GM23248 (cell line): ENCODE measurements at places on chromosomes 3 and 15. TPM values are rescaled to one million over a fixed set of nuclear protein-coding genes. Genes with fewer than 3 reads are reported as not detected.
A peak's percentile ranks its signal among the peaks of the same experiment; 100 is the strongest.

DNA sequence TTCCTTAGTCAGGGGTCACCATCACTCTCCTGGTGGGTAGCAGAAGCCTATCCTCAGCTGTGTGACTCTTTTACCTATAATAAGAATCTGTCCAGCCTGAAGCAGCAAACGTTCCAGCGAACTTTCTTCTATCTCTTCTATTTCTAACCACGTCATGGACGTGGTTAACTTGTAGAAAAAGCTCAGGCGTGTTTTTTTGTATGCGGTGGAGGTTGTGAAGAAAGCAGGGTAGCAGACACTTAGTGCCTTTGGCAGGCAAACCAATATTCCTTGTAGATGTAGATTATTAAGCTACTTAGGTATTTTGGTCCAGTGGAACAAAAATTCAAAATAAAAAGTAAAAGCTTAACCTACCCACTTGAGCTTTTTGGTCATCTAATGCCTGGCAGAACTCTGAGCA lies 31.8 kb upstream of the GPR171 start:
- H3K36me3 ChIP-seq = no peaks in the 10 kb centered on the region
- H3K27me3 ChIP-seq = no peaks in the 10 kb centered on the region
- no peaks in the 10 kb centered on the region for H3K4me1 ChIP-seq
- DNase-seq = no peak

DNA sequence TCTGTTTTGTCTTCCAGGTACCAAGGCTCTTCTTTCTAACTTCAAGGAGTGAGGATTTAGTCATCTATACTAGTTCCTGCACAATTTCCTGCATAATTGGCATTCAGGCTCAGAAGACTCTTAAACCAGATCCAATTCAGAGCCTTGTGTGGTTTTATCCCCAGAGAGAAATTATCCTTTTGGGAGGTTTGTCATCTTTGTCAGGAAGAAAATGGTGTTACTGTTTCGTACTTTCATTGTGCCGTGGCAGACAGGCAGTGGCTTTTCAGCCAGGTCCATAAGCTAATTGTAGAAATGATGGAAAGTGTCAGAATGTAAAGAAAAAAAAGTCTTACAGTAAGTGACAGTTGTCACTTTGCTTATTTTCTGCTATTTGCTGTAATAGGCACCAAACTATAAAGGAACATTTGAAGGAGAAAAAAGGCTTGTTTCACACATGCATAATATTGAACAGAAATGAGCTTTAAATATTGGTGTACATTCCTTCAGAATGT lies 82.8 kb downstream of the CADM2 start:
- no peak for DNase-seq
- H3K4me1 ChIP-seq = no peaks in the 10 kb centered on the region
- no peak overlapping the region for H3K4me3 ChIP-seq
- no peak overlapping the region for H3K27ac ChIP-seq
- no peaks in the 10 kb centered on the region for H3K27me3 ChIP-seq

GRCh38 chr3:16370872-16371740 lies 106.1 kb downstream of the OXNAD1 start:
- no peak overlapping the region for H3K27ac ChIP-seq
- H3K36me3 ChIP-seq = peaks cover 10% of the 10 kb centered on the region; the same call in 1 of the 2 replicates
- no peaks in the 10 kb centered on the region for H3K27me3 ChIP-seq

GRCh38 chr3:124097362-124098131 lies 105.6 kb upstream of the ROPN1 start:
- H3K4me3 ChIP-seq = no peak overlapping the region
- peak; percentile 41 for DNase-seq
- no peaks in the 10 kb centered on the region for H3K4me1 ChIP-seq
- H3K27ac ChIP-seq = no peak overlapping the region

Gene RPL35A
- 405 and 468 TPM in 2 replicates for total RNA-seq

DNA sequence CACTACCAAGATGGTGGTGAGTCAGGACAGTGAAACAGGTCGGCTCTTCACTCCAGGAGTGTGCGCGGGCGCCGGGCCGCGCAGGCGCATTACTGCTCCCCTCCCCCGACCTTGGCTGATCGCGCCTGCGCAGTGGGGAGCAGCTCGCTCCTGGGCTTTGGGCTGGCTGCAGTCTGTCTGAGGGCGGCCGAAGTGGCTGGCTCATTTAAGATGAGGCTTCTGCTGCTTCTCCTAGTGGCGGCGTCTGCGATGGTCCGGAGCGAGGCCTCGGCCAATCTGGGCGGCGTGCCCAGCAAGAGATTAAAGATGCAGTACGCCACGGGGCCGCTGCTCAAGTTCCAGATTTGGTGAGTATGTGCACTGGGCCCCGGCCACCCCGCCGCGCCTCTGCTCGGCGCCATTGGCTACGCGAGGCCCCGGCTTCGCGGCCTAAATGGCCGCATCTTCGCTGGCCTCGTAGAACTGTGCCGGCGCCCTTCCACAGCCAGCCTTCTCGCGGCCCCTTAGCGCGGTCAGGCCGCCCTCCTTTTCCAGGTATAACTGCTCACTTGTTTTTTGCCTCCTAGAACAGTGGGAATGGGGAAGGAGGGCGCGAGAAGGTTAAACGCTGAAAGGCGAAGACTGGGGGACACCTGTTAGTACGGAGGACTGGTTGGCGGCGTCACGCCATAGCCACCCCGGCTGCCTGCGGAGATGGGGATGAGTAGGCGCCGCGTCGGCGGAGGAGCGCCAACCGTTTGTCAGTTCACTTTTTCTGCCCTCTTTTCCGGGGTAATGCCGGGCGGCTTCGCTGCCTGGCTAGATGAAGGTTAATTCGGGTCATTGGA lies at the start of gene SELENOT:
SELENOT (plus strand) TSS at position 169 of the 827 bp plus-strand sequence; CDS start at position 211, 42 bp downstream.
- H3K36me3 ChIP-seq = no peaks in the 10 kb centered on the region
- DNase-seq = peak; percentile 97
- H3K4me1 ChIP-seq = peaks cover 36% of the 10 kb centered on the region

GRCh38 chr3:4845882-4846281 lies 133.4 kb upstream of the BHLHE40 start:
- H3K27me3 ChIP-seq = no peaks in the 10 kb centered on the region
- H3K4me3 ChIP-seq = no peak overlapping the region
- H3K4me1 ChIP-seq = no peaks in the 10 kb centered on the region
- H3K36me3 ChIP-seq = no peaks in the 10 kb centered on the region

Gene SERPINI2
- not detected in 2 replicates for total RNA-seq

DNA sequence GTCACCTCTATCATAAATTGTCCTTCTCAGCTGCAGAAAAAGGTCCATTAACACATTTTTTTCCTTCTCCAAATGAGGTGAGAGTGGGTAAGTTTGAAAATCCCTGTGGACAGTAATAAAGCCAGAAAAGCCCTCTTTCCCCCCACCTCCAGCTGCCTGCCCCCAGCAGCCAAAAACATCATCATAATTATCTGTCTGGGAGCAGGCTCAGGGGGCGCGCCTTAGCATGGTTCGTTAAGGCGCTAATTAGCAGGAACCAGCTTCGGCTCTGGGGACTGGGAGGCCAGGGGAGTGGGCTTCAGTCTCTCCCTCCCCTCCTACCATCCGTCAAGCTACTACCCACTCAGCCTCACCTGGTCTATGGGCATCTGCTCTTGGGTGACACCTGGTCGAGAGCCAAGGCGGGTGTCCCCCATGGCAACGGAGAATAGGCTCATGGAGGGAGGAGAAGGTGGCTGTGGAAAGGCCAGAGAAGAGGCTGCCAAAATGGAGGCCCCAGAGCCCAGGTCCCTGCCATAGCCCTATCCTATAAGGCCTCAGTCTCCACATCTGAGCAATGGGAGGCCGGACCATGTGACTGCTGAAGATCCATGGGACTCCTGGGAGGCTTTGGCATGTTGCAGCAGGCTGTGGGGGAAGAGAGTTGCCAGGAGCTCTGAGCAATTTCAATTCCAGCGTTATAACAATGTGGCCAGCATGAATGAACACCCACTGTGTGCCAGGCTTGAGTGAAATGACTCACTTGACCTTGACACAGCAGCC lies 140.1 kb upstream of the LINGO1 start:
- H3K27ac ChIP-seq = no peak overlapping the region
- H3K4me3 ChIP-seq = no peak overlapping the region
- peaks cover 17% of the 10 kb centered on the region for H3K27me3 ChIP-seq
- H3K4me1 ChIP-seq = no peaks in the 10 kb centered on the region
- H3K36me3 ChIP-seq = no peaks in the 10 kb centered on the region

DNA sequence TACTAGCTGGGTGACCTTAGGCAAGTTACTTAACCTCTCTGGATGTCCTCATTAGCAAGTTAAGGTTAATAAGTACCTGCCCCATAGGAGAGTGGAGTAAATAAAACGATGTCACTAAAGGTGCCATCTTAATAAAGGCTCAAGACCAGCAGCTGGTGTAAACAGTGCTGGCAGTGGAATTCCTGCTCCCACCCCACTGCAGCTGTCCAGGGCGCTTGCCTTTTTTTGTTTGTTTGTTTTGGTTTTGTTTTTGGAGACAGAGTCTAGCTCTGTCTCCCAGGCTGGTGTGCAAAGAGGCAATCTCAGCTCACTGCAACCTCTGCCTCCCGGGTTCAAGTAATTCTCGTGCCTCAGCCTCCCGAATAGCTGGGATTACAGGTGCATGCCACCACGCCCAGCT lies 28.9 kb downstream of the IDH3A start:
- H3K36me3 ChIP-seq = no peaks in the 10 kb centered on the region
- H3K4me1 ChIP-seq = no peaks in the 10 kb centered on the region
- no peaks in the 10 kb centered on the region for H3K27me3 ChIP-seq
- no peak for DNase-seq
- H3K4me3 ChIP-seq = no peak overlapping the region
- no peak overlapping the region for H3K27ac ChIP-seq

DNA sequence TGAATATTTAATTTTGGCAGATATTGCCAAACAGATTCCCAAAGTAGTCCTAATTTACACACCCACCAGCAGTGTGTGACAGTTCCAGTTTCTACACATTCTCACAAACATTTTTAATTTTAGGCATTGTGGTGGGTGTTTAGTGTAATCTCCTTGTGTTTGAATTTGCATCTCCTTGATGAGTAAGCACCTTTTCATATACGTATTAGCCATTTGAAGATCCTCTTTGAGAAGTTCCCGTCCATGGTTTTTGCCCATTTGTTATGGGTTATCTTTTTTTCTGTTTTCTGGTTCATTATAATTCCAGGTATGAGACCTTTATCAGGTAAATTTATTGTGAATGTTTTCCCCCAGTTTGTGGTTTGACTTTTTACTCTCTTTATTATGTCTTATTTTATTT lies 2.3 kb upstream of the TM4SF19 start:
- H3K4me3 ChIP-seq = no peak overlapping the region
- no peaks in the 10 kb centered on the region for H3K27me3 ChIP-seq
- H3K36me3 ChIP-seq = no peaks in the 10 kb centered on the region
- no peak overlapping the region for H3K27ac ChIP-seq
- DNase-seq = no peak
- no peaks in the 10 kb centered on the region for H3K4me1 ChIP-seq

- no peaks in the 10 kb centered on the region for H3K27me3 ChIP-seq
- H3K4me3 ChIP-seq = no peak overlapping the region
- no peaks in the 10 kb centered on the region for H3K36me3 ChIP-seq
- DNase-seq = peak; percentile 93
These were observed 270.7 kb upstream of the LRTM1 start for GRCh38 chr3:55198554-55198953.

Gene ITPKA
- 0.43 and 7.7 TPM in 2 replicates for total RNA-seq

DNA sequence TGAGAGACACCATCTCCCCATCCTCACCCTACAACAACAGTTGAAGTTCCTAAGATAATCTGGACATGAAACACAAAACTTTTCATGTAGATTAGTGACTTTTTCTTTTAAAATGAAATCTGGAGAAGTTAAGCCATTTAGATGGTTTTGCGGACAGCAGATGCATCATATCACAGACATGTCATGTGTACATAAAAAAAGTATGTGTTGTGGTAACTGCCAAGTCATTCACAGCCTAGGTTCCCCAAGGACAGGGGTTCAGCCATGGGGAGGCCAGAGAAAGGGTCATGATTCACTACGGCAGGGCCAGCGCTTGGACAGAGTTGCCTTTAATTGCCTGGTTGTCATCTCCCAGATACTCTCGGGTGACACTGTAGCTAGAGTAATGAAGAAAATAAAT lies 163.2 kb downstream of the PDZRN3 start:
- H3K36me3 ChIP-seq = no peaks in the 10 kb centered on the region
- H3K4me3 ChIP-seq = no peak overlapping the region
- no peaks in the 10 kb centered on the region for H3K27me3 ChIP-seq
- DNase-seq = peak; percentile 5

Gene EFCAB12
- not detected in 2 replicates for total RNA-seq

- peak overlapping the region; percentile 61 for H3K27ac ChIP-seq
- peak; percentile 76 for DNase-seq
- H3K4me1 ChIP-seq = peaks cover 34% of the 10 kb centered on the region
- H3K36me3 ChIP-seq = peaks cover 35% of the 10 kb centered on the region
- H3K27me3 ChIP-seq = no peaks in the 10 kb centered on the region
- H3K4me3 ChIP-seq = no peak overlapping the region
These were observed 64.4 kb upstream of the CRTC3 start for GRCh38 chr15:90465140-90465929.

- no peak overlapping the region for H3K4me3 ChIP-seq
- peaks cover 25% of the 10 kb centered on the region for H3K27me3 ChIP-seq
- no peak for DNase-seq
- no peaks in the 10 kb centered on the region for H3K36me3 ChIP-seq
- H3K4me1 ChIP-seq = no peaks in the 10 kb centered on the region
These were observed 19.0 kb downstream of the APBA2 start for GRCh38 chr15:28904541-28905315.

Gene CFAP100
- total RNA-seq = not detected in 2 replicates

Gene VGLL3
- 179 and 213 TPM in 2 replicates for total RNA-seq

Gene NUSAP1
- 33.3 and 77.9 TPM in 2 replicates for total RNA-seq

Gene EPHA6
- not detected in 2 replicates for total RNA-seq

Gene FHIT
- total RNA-seq = 0.22 and 1.5 TPM in 2 replicates
